H1 (cell line): ENCODE measurements at places on chromosomes 7 and 10.
A peak's percentile ranks its signal among the peaks of the same experiment; 100 is the strongest.

DNA sequence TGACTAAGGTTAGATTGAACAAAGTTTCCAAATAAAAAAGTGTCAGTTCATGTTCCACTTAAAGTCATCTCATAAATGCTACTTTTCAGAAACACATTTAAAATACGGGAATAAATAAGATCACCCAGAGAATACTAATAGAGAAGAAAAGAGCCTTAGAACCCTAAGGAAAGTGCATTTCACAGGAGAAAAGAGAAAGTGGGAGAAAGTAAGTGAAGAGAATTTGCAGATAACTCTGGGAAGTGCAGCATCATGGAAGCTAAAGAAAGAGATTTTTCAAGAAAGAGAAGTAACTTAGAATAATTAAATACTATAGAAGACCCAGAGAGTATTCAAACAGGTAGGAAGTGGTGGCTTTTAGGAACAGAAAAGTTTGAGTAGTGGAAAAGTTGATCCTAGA, 132.6 kb downstream of the VTI1A start:
- DNase-seq, result no peak
- peaks cover 7% of the 10 kb centered on the region for H3K4me1 ChIP-seq
- no peak overlapping the region for H3K4me3 ChIP-seq
- no peaks in the 10 kb centered on the region for H3K36me3 ChIP-seq
- no peak overlapping the region for H3K27ac ChIP-seq

GRCh38 chr7:91266689-91267090, 2.5 kb downstream of the FZD1 start:
- peak overlapping the region; percentile 15 for H3K4me3 ChIP-seq
- DNase-seq, result peak; percentile 55
- no peaks in the 10 kb centered on the region for H3K36me3 ChIP-seq
- H3K4me1 ChIP-seq, result peaks cover 15% of the 10 kb centered on the region

- no peak for DNase-seq
- no peak overlapping the region for H3K27ac ChIP-seq
- peaks cover 6% of the 10 kb centered on the region; the same call in 1 of the 2 replicates for H3K4me1 ChIP-seq
- no peak overlapping the region for H3K4me3 ChIP-seq
- H3K36me3 ChIP-seq, result no peaks in the 10 kb centered on the region
- no peaks in the 10 kb centered on the region for H3K27me3 ChIP-seq
Observed at GRCh38 chr10:3954615-3955014, 169.6 kb upstream of the KLF6 start.

DNA sequence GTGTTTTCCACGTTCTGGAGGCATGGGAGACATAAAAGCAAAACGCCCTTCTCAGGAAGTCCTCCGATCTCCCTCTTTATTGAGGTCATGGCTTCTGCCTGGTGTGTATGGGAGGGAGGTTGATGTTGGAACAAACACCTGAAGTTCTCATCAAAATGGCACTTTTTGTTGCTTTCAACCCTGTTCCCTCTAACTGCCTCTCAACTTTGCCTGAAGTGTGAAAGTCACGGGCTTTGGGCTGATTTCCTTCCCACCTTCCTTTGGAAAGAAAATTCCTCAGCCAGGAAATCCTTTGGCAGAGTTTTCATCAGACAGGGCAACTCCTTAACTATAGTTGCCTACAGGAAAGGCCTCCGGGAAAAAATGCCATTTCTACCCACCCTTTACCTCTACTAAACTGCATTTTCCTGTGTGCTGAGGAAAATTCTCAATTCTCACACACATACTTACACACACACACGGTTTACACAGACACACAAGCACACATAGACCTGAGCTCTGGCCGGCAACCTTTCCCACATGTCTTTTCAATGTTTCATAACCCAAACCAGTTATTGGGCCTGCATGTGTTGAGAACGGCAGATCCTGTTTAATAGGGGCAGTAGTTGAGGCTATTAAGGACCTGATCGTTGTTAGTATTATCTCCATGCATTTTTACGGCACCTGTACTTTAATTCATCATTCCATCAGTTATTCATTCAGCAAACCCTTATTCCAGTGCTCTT, 36.4 kb downstream of the CYP17A1 start:
- H3K27me3 ChIP-seq, result no peaks in the 10 kb centered on the region
- no peak overlapping the region for H3K4me3 ChIP-seq
- H3K36me3 ChIP-seq, result no peaks in the 10 kb centered on the region
- no peak for DNase-seq
- peaks cover 29% of the 10 kb centered on the region for H3K4me1 ChIP-seq
- peak overlapping the region; percentile 22; the same call in 1 of the 2 replicates for H3K27ac ChIP-seq

DNA sequence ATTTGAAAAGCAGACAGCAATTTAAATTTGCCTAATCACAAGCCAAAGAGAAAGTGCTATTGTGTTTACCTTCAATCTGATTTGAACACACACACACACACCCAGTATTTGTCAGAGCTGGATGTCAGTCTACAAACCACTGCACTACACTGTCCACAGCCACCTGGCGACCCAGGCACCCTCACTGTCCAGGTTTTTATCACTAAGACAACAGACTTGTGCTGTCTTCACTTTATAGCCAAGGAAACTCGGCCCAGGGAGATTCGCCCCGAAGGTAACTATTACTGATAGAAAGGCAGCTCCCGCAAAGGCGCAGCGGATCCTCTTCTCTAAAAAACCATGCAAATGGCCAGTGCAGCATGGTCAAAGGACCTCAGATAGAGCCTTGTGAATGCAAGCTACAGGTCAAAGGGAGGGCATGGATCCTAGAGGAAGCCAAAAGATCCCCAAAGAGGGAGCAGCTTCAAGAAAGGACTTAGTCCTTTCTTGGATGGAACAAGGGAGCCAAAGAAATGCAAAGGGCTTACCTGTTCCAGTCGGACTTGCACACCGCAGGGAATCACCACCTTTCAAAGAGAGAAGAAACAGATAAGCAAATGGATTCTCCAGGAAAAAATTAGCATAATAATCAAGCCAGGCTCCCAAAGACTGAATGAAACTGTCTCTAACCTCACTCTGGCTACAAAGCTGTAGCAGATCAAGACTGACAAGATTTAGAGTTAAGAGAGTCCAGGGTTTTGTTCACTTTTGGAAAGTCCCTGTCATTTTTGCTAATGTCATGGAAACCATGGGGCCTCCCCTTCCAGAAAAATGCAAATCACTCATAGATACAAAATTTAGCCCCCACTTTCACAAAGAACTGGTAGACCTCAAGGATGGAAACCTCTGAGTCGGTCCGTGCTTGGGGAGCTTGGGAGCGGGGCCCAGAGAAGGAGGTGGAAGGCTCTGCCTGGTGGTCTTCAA, 101.1 kb downstream of the TNS3 start:
- H3K4me3 ChIP-seq, result no peak overlapping the region
- peak; percentile 62 for DNase-seq
- H3K27me3 ChIP-seq, result peaks cover 33% of the 10 kb centered on the region
- no peak overlapping the region for H3K27ac ChIP-seq
- peaks cover 7% of the 10 kb centered on the region for H3K4me1 ChIP-seq
- H3K36me3 ChIP-seq, result no peaks in the 10 kb centered on the region

- H3K36me3 ChIP-seq, result no peaks in the 10 kb centered on the region
- H3K4me3 ChIP-seq, result no peak overlapping the region
- no peak overlapping the region for H3K27ac ChIP-seq
- no peaks in the 10 kb centered on the region for H3K27me3 ChIP-seq
- DNase-seq, result no peak
Observed at GRCh38 chr10:4254101-4254994, 469.3 kb upstream of the KLF6 start.

DNA sequence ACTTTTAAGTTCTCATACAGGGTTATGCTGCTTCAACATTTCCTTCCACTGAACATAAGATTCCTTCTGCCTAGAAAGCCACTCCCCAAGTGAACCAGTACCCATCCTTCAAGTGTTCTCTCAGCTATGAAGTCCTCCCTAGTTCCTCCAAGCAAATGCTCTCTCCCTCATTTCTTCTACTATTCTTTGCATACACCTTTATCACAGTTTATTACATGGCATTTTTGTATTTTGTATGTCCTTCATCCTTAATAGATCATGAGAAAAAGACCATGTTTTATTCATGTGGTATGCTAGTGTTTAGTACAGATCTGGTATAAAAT, 1.9 kb downstream of the SYPL1 start:
- H3K4me1 ChIP-seq, result peaks cover 22% of the 10 kb centered on the region
- no peak overlapping the region for H3K27ac ChIP-seq
- no peaks in the 10 kb centered on the region for H3K27me3 ChIP-seq

- DNase-seq, result no peak
- no peaks in the 10 kb centered on the region for H3K4me1 ChIP-seq
- no peak overlapping the region for H3K4me3 ChIP-seq
- H3K27ac ChIP-seq, result no peak overlapping the region
- no peaks in the 10 kb centered on the region for H3K36me3 ChIP-seq
Observed at GRCh38 chr10:96671211-96671890, 49.0 kb downstream of the PIK3AP1 start.

DNA sequence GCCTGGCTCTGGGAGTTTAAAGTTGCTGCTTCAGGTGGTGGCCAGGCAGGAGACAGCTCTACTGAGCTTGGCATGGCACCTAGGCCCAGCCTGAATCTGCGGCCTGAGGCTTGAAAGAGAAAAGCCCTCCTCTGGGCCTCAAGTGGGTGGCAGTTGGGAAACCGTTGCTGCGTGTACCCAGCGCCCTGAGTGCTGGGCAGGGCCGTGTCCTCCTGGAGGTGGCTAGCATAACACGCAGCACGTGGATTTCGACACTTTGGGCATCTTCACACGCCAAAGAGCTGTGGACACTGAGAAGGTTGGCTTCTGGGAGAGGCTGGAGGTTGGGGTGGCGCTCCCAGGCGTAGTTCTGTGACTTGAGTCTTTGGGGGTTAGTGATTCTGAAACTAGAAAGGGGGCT, 2.5 kb downstream of the ZNF316 start:
- peaks cover 9% of the 10 kb centered on the region; the same call in 1 of the 2 replicates for H3K4me1 ChIP-seq
- DNase-seq, result no peak
- no peaks in the 10 kb centered on the region for H3K27me3 ChIP-seq
- H3K4me3 ChIP-seq, result no peak overlapping the region

DNA sequence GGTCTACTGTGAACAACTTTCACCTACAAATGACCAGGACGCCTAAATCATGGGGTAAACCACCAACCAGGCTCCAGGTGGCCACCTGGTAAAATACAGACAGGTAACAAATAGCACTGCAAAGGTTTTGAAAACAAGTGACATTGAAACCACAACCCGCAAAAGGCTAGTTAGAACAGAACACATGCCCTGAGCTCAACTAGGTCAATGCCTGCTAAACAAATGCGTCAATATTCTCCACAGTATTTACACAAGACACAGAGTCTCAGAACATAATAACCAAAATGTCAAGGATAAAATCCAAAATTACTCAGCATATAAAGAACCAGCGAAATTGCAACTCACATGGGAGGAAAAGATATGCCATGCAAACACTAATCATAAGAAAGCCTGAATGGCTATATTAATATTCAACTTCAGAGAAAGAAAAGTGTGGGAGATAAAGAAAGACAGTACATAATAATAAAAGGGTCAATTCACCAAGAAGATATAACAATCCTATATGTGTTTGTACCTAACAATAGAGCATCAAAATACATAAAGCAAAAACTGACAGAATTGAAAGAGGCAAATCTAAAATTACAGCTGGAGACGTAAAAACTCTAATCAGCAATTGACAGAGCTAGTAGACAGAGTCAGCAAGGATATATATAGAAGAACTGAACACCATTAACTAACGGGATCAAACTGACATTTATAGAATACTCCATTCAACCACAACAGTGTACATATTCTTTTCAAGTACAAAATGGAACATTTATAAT, 47.6 kb downstream of the SMURF1 start:
- H3K36me3 ChIP-seq, result no peaks in the 10 kb centered on the region
- DNase-seq, result no peak
- no peak overlapping the region for H3K4me3 ChIP-seq
- no peak overlapping the region for H3K27ac ChIP-seq
- H3K4me1 ChIP-seq, result peaks cover 9% of the 10 kb centered on the region; the same call in 1 of the 2 replicates

GRCh38 chr10:123359539-123359938, 205.3 kb downstream of the BUB3 start:
- H3K4me1 ChIP-seq, result no peaks in the 10 kb centered on the region
- H3K36me3 ChIP-seq, result no peaks in the 10 kb centered on the region
- no peak overlapping the region for H3K4me3 ChIP-seq
- no peaks in the 10 kb centered on the region for H3K27me3 ChIP-seq
- no peak overlapping the region for H3K27ac ChIP-seq
- no peak for DNase-seq

DNA sequence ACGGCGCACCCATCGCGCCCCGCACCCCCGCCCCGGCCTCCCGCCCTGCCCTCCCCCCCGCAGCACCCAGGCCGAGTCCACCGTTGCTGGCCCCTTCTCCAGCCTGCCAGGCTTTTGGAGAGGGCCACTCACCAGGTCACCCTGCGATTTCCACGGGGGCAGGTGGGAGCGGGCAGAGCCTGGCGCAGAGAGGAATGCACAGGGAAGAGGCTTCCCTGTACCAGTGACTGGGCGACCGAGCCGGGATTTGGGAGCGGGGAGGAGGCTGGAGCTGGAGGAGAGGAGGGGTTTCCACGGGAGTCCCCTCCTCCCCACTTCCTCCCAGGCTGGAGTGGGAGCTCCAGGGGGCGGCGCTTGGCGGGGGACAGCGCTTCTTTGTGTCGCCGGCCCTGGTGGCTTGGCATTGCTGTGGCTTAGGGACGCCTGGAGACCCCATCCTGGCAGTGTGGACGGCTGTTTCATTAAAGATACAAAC, 19.3 kb downstream of the TCAF1 start:
- no peaks in the 10 kb centered on the region for H3K4me1 ChIP-seq
- H3K4me3 ChIP-seq, result peak overlapping the region; percentile 77
- H3K36me3 ChIP-seq, result no peaks in the 10 kb centered on the region

GRCh38 chr10:90885176-90885575, 13.4 kb downstream of the RPP30 start:
- no peak for DNase-seq
- no peak overlapping the region for H3K4me3 ChIP-seq
- no peaks in the 10 kb centered on the region for H3K27me3 ChIP-seq
- H3K36me3 ChIP-seq, result peaks cover 9% of the 10 kb centered on the region; the same call in 1 of the 2 replicates
- no peak overlapping the region for H3K27ac ChIP-seq

DNA sequence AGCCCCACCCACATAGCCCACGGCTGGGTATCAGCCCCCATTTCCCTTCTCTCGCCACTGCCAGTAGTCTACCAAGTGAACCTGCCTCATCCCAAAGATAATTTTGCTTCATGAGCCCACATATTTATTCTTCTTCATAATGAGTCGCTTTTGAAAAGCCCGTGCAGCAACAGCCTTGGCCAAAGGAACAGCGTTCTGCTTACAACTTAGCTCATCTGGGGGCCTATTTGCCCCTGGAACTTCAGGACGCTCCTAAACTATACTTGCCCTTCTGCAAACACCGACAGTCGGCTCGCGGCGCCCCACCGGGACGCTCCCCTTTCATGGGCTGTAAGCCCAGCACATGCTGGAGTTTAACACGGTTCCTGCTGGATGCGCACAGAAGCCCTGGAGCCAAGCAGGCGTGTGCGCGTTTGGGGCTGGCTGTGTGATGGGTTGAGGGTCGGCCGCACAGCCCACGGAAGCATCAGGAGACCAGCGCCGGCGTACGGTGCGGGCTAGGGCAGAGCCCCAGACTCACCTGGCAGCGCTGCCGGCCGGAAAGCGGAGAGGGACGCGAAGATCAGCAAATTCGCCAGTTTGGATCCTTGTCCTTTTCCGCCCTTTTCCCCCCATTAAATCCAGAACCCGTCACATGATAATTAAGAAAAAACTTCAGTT, 370 bp downstream of the TMEM60 start:
- DNase-seq, result no peak
- 0 out of 2 replicates have a peak, but pooled peaks cover 4% of the 10 kb centered on the region for H3K36me3 ChIP-seq
- peaks cover 2% of the 10 kb centered on the region for H3K4me1 ChIP-seq
- peak overlapping the region; percentile 81 for H3K4me3 ChIP-seq
- peak overlapping the region; percentile 54 for H3K27ac ChIP-seq
